A549 (cell line): ENCODE measurements at places on chromosomes 12 and 14.

GRCh38 chr12:93373961-93374656 is 3.6 kb upstream of the NUDT4 start:
- no peak for DNase-seq

DNA sequence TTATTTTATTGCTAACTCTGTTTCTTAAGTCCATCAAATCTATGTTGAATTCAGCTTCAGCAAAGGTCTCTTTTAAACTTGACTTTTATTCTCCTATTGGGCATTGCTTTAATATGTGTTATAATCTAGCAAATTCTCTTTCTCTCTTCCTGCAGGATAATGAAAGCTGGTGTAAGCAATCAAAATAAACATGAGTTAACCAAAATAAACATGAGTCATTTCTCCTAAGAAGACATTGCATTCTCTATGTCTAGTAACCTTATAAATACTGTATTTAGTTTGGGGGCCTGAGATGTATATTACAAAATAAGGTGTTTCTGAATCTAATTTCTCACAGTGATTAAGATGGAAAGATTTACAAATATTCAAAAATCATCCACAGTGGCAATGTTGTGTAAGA is 739.1 kb upstream of the ATXN7L3B start:
- no peak for DNase-seq

- DNase-seq = no peak
Measured at GRCh38 chr14:76908834-76909233, 82.6 kb downstream of the LRRC74A start.

GRCh38 chr12:101474711-101475386 is at the start of gene SPIC:
SPIC (plus strand) TSS chr12:101475336; CDS start chr12:101476905, 1,569 bp downstream.
- DNase-seq = no peak

DNA sequence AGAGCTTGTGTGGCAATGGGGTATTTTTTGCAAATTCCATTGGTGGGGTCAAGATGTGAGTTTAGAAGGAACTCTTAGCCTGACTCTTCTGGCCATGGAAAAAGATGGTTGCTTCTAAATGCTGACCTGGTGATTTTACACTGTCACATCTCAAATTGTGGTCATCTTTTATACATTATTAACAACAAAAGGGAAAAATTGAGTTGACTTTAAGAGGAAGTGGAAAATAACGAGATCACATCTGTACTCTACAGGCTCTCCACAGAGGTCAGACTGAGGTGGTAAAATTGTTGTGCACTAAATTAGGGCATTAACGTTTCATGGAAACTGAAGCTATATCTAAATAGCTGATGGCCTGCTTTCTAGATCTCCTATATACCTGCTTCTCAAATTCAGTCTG is 44.7 kb downstream of the PTPN11 start:
- DNase-seq = no peak

- no peak for DNase-seq
Measured at GRCh38 chr12:64457923-64458322, 6.0 kb downstream of the TBK1 start.

DNA sequence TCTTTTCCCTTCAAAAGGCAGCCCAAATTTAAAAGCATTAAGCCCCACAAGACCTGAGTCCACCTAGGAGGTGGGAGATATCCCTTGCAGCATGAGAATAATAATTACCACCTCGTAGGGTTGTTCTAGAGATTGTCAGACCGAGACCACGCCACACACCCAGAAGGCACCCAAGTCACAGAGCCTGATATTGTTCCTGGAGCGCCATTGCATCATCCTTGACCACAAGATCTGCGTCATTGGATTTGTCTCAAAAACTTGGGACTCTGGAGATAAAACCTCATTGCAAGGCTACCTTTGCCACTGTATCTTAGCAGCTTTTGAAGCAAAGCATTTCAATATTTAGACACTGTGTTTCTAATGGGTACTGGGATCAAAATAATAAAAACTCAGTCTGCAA is 29.4 kb upstream of the PPP2R5C start:
- DNase-seq = no peak

DNA sequence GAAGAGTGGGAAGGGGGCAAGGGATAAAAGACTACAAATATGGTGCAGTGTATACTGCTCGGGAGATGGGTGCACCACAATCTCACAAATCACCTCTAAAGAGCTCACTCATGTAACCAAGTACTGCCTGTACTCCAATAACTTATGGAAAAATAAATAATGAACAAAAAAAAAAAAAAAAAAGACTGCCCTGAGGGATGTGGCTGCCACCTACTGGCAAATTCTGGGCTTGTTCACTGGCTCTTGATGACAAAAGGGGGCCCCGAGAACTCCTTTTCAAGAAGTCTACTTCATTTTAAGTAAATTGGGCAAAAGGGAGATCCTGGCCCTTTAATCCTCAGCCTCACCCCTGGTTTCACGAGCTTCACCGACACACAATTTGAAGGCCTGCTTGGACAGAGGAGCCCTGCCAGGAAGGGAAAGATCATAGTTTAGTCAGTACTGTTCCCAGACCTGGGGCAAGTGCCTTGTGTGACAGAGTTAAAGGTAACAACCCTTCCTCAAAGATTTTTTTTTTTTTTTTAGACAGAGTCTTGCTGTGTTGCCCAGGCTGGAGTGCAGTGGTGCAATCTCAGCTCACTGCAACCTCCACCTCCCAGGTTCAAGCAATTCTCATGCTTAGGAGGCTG is 26.1 kb upstream of the STAC3 start:
- peak; percentile 34 for DNase-seq

DNA sequence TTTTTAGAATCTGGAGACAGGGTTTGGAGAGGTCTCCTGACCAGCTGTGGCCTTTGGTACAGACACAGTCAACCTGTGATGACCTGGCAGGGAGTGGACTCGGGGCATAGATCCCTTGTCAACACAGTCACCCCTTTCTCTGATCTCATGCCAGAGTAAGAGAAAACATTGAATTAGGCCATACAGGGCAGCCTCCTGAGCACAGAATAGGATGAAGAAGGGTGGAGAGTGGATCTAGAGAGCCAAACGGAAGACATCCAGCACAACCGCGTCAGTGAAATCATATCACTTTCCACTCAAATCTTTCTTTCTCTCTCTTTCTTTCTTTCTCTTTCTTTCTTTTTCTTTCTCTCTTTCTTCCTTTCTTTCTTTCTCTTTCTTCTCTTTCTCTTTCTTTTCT is 145.9 kb upstream of the TBX3 start:
- DNase-seq = no peak

DNA sequence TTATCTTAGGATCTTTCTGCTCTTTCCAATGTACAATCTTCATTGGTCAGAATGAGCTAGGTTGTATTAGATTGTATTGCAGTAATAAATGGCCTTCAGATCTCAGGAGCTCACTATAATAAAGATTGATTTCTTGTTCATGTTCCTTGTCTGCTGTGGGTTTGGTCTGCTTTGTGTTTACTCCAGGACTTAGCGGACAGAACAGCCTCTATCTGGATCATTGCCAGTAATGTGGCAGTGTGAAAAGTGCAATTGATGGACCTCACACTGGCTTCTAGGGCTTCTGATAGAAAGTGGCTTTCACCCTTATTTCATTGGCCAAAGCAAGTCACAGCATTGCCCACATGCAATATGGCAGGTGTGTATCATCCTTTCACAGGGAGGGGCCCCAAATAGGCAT is 81.2 kb downstream of the BTG1 start:
- DNase-seq = no peak

- DNase-seq = no peak
Measured at GRCh38 chr14:71695611-71696350, 236.4 kb upstream of the RGS6 start.

GRCh38 chr14:79852950-79853744 is 358.2 kb downstream of the DIO2 start:
- no peak for DNase-seq

DNA sequence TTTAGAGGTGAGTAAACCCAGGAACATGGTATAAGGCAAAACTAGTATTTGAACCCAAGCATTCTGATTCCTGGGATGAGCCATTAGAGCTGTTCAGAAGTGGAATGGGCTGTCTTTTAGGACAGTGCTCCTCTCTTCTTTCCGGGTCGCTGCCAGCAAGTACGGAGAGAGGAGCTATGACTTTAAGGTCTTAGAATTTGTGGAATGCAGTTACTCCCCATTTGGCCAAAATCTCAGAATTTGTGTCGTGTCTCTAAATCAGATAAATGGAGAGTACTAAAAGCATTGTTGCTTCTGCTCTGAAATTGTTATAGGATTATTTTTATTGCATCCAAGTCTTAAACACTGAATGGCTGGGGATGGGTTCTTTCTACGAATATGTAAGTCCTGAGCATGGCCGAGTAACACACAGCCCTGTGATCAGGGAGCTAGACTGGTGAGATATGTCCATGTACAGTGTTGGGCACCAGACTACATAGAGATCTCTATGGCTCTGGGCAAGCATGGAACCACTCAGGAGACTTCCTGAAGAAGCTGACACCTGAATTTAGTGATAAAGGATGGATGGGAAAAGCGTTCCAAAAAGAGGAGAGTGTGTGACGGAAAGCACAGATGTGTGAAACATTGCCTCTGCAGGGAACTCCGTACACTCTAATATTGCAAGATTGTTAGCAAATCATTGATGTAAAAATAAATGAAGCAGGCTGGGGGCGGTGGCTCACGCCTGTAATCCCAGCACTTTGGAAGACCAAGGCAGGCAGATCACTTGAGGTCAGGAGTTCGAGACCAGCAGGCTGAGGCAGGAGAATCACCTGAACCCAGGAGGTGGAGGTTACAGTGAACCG is 184.7 kb downstream of the SRGAP1 start:
- DNase-seq = no peak

GRCh38 chr12:46450279-46450748 is 77.7 kb upstream of the SLC38A2 start:
- DNase-seq = no peak

DNA sequence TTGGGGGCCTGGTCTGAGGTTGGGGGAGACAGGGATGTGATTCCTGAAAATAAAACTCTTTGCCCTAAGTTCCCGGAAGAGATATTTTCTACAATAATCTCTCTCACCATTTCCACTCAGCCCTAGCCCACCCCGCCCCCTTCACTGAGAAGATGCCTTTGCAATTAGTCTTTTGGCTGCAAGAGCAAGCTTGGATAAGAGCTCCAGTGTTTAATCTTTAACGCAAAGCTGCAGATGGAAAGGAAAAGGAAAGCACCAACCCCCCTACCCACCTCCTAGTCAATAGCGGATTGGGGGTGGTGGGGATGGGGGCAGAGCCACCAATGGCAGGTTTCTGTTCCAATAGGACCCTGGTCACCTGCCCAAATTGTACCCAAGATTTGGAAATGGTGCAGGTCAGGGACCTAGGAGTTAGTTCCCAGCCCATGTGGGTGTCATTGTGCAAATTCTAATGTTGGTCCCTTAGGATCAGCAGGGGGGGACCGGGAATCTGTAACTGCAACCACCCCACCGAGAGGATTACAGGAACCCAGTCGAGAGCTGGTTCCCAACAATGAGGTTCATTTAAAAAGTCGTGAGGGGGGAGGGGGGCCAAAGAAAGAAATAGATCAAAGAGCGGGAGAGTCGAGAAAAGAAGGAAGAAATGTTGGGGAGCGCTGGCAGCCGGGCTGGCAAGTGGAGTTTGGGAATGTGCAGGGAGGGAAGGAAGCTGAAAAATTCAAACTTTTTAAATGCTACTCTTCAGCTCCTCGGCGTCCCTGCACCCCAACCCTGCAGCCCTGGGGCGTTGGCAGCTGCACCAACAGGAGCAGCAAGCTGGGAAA is 1.6 kb downstream of the ZFP36L1 start:
- DNase-seq = no peak

DNA sequence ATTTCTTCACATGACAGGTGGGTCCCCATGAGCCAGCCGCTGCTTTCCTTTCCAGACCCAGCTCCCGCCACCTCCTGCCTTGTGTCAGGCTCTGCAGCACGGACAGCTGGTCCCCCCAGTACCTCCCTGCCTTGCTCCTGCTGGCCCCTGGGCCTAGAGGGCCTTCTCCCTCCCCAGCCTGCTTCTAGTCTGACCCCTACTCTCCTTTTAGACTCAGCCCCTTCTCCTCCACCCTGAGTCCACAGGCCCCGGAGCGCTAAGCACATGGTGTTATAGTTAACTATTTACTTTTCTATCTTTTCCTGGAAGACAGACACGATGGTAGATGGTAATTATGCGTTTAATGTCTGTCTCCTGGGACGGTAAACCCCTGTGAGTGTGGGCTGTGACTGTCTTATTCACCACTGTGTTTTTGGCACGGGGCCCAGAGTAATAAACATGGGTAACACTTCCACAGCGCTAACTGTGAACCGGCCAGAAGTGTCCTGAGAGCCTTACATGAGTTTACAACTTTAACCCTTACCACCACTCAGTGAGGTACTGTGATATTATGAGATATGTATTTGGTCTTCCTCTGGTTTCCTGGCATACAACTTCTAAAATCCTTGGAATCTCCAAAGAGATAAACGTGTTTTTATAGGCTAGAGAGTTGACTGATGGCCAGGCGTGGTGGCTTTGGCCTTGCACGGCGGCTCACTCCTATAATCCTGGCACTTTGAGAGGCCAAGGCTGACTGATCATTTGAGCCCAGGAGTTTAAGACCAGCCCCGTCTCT is 41.2 kb downstream of the DGLUCY start:
- DNase-seq = peak; percentile 30

DNA sequence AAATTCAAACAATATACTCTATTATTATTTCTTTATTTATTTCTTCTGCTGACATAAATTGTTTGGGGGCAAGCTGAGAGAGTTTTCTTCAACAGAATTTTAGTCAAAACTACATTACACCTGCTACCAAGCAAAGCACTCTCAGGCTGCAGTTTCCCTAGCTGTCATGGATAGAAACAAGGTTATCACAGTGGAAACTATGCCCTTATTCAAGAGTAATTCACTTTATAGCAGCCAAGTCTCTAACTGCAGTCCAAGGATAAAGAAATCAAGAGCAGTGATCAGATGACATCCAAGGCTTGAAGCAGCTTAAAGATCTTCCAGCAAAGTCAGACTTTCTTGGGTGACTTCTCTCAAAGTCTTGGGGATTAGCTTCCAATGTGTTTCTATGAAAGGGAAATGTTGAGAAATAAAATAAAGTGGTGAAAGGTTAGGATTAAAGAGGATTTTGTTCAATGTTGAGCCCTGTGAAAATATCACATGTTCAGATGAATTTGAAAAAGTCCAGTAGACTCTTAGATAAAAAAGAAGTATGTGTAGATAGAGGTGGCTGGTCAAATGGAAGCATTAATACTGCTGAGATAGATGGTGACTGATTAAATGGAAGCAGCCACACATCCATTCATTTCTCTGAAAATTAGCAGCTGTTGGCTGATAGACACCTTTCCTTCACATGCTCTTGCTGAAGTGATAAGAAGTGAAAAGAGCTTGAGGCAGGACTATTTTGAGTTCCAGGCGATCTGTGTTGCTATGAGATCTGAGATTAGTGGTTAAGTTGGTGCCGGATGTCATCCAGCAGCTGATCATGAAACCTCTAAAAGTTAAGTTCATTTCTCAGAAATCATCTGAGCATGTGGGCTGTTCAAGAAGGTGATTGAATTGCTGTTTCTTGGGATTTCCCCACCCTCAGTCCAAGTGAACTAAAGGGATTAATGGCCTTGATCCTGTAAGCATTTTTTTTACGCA is 257.8 kb upstream of the BTG1 start:
- no peak for DNase-seq
